ENCODE measurements at places on chromosomes 5 and 9. TPM values are rescaled to one million over a fixed set of nuclear protein-coding genes. Genes with fewer than 3 reads are reported as not detected.

Gene SLC36A1
- total RNA-seq = 6.3 TPM

Gene ADGRD2
- total RNA-seq = not detected

Gene LHFPL2
- total RNA-seq = 10.5 TPM

Gene CAST
- total RNA-seq = 476 TPM

Gene SLC6A3
- not detected for total RNA-seq

Gene GPR151
- not detected for total RNA-seq

Gene MYMK
- total RNA-seq = not detected

GRCh38 chr5:172403189-172403796 is 51.0 kb downstream of the SH3PXD2B start:
- peak; percentile 57 for DNase-seq

GRCh38 chr9:121074370-121075250 is at the start of gene CNTRL:
Gene CNTRL, plus strand, starts transcription at chr9:121074955. Its CDS starts 13,372 bp downstream, at chr9:121088327.
- peak; percentile 98 for DNase-seq

DNA sequence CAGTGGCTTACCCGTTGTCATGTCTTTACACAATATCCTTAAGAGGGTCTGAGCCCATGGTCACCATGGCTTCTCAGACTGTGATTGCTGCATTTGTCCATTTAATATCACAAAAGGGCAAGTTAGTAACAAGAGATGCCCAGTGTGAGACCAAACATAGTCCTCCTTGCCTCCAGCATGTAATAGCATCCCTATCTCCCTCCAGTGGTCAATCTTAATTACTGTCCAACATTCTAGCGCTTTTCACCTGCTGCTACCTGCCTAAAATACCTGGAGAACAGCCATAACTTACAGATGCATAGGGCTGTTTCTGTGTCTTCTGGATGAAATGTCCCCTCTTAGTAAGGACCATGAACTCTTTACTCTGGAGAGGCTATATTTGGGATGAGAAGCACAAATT is 267.2 kb upstream of the DAB2 start:
- DNase-seq = no peak

DNA sequence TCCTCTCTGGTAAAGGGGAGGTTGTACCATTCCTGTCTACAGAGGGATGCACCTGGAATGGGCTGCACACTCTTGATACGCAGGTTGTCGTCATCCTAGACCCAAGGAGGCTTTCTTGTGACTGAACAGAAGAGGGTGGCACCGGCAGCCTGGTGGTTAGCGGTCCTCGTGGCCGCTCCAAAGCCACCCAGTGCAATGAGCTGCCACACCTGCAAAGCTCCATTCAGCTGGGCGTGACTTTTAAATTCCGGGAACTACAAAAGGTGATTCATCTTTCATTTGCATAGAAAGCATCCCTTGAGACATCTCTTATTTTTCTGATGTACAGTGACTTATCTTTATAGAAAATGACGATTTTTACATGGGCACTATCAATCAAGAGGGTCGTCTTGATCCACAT is 286.1 kb upstream of the IRX1 start:
- no peak for DNase-seq

DNA sequence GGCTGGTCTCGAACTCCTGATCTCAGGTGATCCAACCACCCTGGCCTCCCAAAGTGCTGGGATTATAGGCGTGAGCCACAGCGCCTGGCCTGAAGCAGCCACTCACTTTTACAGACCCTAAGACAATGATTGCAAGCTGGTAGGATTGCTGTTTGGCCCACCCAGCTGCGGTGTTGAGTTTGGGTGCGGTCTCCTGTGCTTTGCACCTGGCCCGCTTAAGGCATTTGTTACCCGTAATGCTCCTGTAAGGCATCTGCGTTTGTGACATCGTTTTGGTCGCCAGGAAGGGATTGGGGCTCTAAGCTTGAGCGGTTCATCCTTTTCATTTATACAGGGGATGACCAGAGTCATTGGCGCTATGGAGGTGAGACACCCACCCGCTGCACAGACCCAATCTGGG is 1.5 kb downstream of the CA9 start:
- no peak for DNase-seq

- peak; percentile 91 for DNase-seq
Observed at GRCh38 chr5:151699071-151699901, 12.6 kb upstream of the SPARC start.

DNA sequence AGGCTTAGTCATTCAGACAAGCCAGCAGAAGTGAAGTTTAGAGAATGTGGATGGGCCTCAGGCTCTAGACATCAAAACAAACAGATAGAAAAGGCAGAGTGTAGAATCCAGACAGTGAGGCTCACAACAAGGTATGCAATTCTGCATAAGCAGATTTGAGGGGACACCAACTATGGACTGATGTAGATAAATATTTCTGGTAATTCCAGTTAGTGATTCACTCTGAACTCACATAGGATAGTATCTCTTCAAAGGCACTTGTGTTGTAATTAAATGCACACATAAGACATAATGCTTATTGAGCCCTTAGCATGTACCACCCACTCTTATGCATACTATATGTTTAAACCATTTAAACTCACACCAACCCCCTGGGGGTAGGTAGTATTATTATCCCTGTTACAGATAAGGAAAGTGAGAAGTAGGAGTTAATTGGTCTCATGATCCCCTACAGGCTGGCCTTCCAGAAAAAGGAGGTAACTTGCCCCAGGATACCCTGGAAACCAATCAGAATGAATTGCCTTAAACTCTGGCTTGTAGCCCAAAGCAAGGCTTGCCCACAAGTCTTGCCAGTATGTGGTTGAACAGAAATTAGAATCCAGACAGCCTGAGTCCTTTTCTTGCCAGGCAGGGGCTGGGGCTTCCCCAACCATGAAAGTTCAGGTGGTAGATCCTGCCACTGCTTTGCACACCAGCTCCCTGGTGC is 39.5 kb upstream of the HSPB3 start:
- DNase-seq = no peak

DNA sequence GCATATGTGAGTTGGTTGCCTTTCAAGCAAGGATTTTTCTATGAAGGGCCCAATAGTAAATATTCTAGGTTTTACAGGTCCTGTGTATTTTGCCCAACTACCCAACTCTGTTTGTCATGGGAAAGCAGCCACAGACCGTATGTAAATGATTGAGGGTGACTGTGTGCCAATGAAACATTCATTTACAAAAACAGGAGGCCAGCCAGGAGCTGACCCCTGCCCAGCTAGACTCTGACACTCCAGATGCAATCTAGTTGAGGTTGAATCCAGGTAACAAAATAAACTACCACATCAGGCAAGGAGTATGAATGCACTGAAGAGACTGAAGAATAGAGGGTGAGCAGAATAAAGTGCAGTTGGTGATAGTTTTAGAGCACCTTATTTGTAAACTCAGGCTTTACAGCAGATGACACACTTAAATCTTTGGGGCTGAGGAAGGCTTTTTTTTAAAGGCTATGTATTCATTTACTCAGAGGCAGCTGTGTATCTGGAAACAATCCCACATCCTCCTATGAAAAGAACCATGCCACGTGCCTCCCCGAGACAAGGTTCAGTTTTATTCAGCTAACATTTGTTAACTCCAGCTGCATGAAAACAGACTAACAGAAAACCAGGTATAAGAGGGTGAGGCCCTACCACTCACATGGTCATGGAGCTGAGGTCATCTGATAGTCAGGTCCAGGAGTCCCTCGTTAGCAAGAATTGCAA is 60.7 kb downstream of the SLC1A1 start:
- no peak for DNase-seq

DNA sequence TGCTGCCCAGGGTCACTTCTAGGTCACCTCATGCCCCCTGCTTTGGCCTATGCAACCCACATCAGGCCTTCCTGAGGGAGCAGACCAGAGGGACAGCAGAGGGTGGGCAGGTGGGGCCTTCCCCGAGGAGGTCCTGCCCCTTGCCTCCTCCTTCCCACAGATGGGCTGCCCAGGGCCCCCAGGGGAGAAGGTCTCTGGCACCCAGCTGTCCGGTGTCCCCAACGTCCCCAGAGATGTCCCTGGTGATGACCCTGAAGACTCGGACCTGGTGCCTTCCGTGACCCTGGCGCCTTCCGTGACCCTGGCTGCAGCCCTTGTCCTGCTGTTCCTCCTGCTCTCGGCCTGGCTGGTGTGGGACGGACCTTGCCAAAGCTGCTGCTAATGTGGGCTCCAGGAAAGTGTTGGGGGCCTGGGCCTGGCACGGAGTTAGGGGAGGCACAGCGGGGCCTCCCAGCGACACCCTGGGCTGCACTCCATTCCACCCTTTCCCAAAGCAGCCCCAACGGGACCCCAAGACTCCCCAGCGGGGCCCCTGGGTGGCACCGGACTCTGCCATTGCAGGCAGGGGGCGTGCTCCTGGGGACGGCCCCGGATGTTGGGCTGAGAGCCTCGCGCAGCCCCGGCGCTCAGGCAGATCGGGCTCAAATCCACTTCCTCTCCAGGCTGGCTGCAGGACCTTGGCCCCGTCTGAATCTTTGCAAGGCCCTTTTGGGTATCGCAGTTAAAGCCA is 6.8 kb upstream of the SLC2A6 start:
- no peak for DNase-seq

GRCh38 chr5:143501310-143502044 is 98.0 kb upstream of the NR3C1 start:
- no peak for DNase-seq

- no peak for DNase-seq
Observed at GRCh38 chr5:137374110-137374714, 124.9 kb downstream of the SPOCK1 start.

- no peak for DNase-seq
Observed at GRCh38 chr5:82593481-82593880, 315.3 kb upstream of the RPS23 start.
